ENCODE measurements at places on chromosomes 7 and 10.

DNA sequence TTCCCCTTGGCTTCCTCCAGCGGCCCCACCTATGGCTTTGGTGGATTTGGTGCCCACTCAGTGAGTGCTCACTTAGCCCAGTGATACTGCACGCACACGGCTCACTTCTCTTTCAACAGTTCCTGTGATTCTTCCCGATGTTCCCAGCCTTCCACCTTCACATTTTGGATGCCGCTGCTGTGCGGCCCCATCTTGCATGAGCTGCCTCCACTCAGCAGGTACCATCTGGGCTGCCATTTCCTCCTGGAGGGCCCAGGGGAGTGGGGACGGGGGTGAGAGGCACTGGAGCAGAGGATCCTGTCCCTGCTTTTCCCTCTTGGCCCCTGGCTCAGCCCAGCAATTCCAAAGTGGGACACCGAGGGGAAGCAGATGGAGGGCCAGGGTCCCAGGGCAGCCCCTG is 323.3 kb upstream of the ZNF32 start:
- no peak for DNase-seq

DNA sequence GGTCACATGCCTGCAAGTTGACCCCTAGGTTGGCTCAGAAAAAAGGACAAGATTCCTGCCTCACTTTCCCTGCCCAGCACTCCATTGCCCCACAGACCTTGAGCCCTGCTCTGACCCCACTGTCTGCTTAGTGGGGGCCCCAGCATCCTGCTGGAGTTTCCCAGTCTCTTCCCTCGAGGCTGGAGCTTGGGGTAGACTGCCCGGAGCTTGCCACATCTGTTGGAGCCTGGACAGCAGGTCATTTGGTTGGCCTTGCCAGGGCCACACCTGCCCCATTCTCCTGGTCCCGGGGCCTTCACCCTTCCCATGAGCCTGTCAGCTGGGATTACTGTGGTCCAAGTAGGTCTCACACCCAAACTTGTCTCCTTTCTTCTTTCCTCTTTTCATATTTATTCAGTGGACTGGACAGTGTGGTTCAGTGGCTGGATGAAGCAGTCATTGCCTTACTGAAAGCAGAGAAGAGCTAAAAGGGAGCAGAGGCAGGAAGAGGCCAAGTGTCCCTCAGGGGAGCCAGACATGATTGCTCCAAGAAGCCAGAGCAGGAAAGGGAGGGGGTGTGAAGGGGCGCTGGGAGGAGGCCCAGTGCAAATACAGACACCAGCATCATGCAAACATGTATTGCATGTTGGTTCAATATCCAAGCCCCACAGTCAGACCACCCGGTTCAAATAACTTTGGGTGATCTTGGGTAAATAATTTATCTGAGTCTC is 56.2 kb upstream of the CACUL1 start:
- DNase-seq, result no peak

DNA sequence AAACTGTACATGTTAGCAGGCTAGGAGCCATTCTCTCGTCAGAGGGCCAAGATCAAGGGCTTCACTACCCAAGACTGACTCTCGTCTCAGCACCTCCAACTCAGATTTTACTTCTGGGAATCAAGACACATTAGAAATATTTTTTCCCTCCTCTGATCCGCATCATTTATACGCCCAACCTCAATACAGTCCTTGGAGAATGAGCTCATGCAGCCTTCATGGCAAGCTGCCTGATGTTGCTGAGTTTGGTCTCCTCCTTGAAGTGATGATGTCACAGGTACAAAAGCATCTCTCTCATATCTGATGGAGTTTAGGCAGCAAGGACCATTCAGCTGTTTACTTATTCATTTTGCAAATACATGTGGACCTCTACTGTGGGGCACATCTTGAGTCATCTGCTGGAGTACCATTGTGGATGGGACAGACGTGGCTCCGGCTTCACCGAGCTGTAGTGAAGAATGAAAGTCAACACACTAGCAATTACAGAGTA is 114.0 kb downstream of the BMPER start:
- DNase-seq, result no peak

DNA sequence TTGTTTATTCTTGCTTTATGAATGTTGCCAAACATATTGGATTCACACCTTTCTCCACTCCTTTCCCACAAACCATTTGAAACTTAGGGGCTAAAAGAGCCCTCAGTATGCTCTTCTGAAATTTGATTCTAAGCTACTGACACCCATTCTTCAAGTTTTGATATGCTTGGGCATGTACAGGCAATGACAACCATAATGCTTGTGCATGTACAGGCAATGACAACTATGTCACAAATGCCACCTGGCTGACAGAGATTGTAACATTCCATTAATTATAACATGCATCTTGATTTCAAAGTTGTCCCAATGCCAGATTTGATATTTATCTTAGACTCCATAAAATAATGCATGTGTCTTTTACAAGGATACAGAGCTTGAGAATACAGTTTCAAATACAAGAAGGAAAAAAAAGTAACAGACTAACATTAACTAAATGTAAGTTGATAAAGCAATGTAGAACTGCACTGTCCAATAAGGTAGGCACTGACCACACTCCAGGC is 17.5 kb upstream of the CDK1 start:
- DNase-seq, result no peak

GRCh38 chr7:16242920-16243319 is 178.4 kb downstream of the CRPPA start:
- no peak for DNase-seq

DNA sequence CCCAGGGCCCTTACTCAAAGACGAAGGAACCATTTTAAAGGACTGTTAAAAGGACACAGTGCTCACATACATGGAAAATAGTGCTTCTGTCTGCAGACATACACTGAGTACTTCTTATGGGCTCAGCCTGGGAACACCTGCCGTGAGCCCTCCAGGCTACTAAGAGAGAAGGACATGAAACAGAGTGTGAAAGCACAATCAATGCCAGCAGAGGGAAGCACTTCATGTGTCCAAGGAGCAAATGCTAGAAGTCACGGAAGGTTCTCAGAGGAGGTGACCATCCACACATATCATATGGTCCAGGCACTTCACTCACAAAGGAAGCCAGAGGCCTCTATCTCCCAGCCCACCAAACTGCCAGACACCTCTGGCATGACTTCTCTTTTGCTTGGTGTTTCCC is 15.5 kb downstream of the ELMO1 start:
- DNase-seq, result no peak

DNA sequence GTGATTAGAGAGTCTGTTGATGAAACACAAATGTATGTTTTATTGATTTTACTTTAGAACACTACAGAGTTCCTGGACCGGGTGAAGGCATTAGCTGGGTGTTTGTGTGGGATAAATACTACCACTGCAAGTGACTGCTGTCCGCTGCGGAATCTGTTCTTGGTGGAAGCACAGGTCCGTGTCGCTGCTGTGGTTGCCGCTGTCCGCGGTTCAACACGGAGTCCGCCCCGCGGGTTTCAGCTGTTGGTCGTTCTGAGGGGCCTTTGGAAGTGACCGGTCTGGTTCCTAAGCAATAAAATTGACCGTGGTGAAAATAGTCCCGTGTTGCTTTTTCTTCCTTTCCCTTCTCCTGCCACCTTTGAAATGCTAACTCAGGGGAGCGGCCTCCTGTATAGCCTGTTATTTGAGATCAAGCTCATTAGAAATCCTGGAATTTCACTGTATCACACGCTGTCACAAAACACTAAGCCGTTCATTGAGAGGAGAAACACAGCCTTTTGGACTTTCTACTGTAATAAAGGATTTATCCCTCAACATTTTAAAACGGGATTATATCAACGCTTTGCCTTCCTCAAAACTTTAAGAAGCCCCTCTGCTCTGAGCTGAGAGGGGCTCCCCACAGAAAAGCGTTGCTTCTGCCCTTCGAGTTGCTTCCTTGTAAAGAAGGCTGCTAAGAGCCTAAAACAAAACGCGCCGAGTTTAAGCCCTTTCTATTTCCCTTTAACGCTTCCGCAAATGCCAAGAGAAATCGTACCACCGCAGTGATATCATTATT is 2.6 kb downstream of the NKX6-2 start:
- no peak for DNase-seq

DNA sequence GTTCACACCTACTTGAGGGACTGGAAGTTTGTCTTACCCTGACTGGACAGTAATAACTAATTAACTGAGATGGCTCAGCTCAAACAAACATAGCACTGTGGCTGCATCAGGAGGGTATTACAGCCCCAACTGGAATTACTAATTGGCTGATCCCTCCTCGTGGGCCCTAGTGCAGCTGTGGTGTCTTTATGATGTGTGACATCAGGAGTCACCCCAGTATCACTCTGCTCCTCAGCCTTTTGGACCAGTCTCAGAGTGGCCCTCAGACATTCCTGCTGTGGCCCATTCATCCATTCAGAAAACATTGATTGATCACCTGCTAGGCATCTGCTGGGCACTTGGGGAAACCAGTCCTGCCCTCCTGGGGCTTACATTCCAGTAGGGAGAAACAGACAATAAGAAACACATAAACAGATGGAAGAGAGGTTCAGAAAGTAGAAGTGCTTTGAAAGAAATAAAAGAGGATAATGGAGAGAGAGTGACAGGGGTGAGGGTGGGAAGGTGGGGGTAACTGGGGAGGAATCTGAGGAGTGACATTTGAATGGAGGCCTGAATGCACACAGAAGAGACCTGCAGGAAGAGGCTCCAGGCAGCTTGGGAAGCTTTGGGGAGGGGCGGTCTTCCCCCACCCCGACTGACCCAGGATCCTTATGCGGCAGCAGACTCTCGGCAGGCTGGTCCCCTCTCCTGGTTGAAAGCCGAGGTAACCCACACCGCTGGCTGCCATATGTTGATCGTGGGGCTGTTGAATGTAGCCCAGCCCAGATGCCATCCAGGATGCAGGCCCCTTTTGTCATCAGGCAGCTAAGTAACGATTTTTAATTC is 113.1 kb downstream of the C10orf105 start:
- DNase-seq, result no peak

GRCh38 chr7:156638443-156639077 is 2.0 kb upstream of the RNF32 start:
- DNase-seq, result no peak

DNA sequence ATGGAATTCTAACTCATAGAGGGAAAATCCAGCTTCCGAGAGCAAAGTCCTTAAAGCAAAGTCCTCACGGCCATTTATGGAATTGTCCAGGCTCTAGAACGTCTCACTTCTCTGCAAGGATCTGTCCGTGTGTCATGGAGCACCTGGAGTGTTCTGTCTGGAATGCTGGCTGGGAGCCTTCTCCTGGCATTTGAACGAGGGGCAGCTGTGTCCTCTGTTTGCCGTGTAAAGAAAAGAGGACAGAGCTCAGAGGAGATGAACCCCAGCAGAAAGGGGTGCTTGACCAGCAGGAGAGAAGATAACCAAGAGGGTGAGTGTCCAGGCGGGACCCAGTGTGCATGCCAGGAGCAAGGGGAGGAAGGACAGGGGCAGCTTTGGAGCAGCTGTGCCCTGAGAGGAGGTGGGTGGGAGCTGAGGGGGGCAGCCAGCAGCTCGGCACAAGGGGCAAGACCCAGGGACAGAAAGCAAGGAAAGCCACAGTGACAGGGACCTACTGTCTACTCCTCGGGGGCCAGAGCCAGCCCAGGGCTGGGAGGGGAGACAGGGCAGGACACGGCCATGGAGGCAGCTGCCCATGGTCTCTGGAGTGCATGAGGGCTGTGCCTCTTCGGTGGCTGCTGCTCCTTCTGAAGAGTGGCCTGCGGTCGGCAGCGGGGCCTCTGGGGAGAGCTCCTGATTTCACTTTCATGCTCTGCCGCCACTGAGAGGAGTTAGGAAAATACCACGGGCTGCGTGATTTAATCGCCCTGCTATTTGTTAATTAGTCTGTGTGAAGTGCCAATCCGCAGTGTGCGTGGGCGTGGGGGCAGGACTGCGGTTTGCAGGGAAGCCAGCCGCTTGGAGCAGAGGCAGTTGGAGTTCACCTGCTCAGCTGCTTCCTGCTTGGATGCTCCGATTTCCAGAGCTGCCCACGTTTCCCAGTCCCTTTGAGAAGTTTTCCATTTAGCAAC is 149.3 kb upstream of the SHH start:
- no peak for DNase-seq

DNA sequence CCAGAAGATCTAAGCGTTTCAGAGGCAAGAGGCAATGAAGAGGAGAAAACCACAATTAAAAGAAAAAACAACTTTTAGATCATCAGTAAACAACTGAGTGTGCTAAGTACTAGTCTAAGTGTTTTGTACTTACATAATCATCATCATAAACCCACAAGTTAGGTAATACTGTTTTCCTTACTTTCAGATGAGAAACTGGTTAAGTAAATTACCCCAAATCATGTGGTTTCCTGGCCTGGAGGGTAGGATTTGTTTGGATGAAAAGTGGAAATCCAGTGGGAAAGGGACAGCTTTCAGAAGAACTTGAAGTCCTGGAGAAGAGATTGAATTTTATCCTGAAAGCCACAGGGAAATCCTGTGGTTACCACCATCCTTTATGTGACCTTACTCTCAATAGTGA is 463.3 kb downstream of the LRMDA start:
- no peak for DNase-seq

GRCh38 chr10:70197235-70197945 is 27.1 kb upstream of the SAR1A start:
- no peak for DNase-seq

- DNase-seq, result no peak
Measured at GRCh38 chr10:60823324-60823723, 45.0 kb downstream of the CDK1 start.

- no peak for DNase-seq
Measured at GRCh38 chr7:79340212-79340611, 113.3 kb downstream of the MAGI2 start.

DNA sequence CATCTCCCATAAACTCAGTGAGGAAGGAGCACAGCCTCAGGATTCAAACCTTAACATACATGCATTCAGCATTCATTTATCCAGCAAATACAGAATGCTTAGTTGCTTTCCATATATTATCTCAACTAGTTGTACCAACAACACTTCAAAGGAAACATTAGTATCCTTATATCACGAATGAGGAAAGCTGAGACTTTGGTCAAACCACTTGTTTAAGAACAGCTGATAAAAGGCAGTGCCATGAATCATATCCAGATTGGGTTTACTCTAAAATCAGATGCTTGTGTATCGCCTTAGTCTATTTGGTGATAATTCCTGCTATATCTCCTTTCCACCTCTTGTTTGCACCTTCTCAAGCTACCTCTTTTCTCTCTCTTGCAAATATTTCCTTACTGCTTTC is 1.9 kb upstream of the CPED1 start:
- DNase-seq, result no peak

DNA sequence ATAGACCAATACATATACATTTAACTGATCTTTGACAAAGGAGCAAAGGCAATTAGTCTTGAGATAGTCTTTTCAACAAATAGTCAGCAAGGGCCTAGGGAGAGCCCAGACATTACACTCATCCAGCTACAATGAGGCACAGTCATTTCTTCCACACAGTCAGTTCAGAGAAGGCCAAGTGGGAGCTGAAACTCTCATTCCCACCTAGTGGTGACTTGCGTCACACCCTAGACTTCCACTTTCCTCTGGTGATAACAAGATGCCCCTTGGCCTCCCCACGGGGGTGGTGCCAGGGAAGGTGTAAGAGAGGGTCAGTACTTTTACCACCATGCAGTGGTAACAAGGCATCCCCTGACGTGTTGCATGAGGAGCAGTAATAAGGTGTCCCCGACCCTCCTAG is 8.0 kb downstream of the FRMPD2 start:
- no peak for DNase-seq

DNA sequence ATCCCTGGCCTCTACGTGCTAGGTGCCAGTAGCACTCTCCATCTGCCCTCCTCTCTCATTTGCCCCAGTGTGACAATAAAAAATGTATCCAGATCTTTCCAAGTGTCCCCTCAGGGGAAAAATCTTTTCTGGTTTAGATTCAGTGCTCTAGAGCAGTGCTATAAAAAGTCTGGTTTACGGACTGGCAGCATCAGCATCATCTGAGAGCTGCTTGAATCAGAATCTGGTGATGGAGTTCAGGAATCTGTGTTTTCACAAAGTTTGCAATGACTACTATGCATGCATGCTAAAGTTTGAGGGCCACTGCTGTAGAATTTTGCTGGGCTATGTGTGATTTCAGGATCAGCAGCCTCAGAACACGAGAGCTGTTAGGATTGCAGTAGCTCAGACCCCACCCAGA is 356.5 kb downstream of the PHF14 start:
- no peak for DNase-seq

Data from stimulated activated CD4-positive, alpha-beta T cell treated with anti-CD3 and anti-CD28 coated beads, Interleukin-2, amount 100 ng/mL, for 4 hours (primary cell).